Urinary bladder (tissue), 4 donors: ENCODE measurements at places on chromosomes 16 and 17. TPM values are rescaled to one million over a fixed set of nuclear protein-coding genes. Genes with fewer than 3 reads are reported as not detected.

DNA sequence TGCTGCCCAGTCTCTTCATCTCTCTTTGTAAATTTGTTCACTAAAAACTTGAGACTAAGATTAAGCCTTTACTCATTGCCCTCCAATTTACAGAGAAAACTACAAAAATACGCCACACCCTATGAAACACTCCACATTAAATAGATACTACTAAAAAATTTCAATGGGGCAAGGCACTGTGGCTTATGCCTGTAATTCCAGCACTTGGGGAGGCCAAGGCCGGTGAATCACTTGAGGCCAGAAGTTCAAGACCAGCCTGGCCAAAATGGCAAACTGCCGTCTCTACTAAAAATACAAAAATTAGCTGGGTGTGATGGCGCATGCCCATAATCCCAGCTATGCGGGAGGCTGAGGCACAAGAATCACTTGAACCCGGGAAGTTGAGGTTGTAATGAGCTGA lies 3.8 kb downstream of the UBE2O start:
- DNase-seq = no peak

DNA sequence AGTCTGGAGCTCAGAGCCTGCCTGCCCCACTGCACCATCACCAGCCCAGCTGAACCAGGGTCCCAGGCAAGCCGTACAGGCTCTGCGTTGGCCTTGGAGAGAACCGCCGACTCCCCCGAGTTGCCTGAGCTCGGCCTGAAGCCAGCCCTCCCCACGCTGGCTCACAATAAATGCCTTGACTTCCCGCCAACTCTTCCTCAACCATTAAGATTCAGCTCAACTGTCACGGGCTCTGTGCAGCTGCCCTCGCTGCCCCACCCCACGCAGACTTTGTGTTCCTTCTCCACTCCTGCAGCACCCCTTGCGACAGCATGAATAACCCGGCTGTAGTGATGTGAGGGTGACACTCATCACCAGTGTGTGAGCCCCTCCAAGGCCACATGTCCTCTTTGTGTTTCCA lies 4.8 kb upstream of the QPRT start:
- DNase-seq = peak; percentile 42

DNA sequence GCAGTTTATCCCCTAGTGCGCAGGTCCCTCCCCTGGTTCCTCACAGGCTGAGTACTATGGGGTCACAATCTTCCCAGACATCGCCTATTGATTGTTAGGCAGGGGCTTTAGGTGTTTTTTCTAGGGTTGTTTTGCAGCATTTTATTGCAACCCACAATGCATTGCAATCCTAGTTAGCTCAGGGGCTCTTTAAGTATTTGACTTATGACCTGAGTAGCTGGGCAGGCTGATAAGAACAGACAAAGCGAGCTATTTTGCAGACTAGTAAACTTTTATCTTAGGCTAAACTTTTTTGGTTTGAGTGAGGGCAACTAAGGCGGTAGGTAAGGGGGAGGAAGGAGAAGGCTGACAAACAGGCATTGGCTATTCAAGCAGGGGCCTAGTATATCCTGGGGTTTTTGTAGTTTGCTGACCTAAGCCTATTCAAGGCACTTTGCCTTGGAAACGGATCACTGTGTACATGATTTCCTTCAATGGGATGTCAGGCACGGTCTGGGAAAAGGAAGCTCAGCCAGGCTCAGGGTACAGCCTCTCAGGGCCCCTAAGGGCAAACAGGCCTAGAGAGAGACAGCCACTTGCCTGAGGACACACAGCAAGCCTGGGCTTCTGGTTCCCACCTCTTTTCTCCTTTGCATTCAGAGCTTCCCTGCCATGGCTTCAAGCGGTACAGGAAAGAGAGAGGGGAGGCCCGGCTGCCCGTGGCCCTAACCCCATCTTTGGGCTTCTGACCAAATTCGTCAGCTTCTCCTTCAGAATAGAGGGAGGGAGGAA lies 6.4 kb downstream of the DRC7 start:
- no peak for DNase-seq

RAC3 gene
- polyA plus RNA-seq = 5.9 TPM

CFAP97D1 gene
- polyA plus RNA-seq = 0.05 TPM
